ENCODE measurements at places on chromosomes 1 and 21. TPM values are rescaled to one million over a fixed set of nuclear protein-coding genes. Genes with fewer than 3 reads are reported as not detected.

GRCh38 chr1:166295656-166296055 lies 128.9 kb upstream of the FAM78B start:
- no peak overlapping the region for H3K27ac ChIP-seq
- no peak for DNase-seq
- no peaks in the 10 kb centered on the region for H3K4me1 ChIP-seq
- H3K27me3 ChIP-seq, result no peaks in the 10 kb centered on the region
- H3K4me3 ChIP-seq, result no peak overlapping the region

GRCh38 chr1:155022136-155022926 lies 11.2 kb downstream of the DCST2 start:
- H3K27me3 ChIP-seq, result no peaks in the 10 kb centered on the region
- DNase-seq, result no peak
- H3K4me1 ChIP-seq, result peaks cover 8% of the 10 kb centered on the region

- no peak overlapping the region for H3K4me3 ChIP-seq
- H3K27me3 ChIP-seq, result peaks cover 3% of the 10 kb centered on the region
- no peaks in the 10 kb centered on the region for H3K4me1 ChIP-seq
These were observed 71.0 kb downstream of the ACTL8 start for GRCh38 chr1:17826165-17826488.

Gene LRRC53
- not detected for polyA plus RNA-seq

Gene OPRD1
- polyA plus RNA-seq, result 0.34 TPM

DNA sequence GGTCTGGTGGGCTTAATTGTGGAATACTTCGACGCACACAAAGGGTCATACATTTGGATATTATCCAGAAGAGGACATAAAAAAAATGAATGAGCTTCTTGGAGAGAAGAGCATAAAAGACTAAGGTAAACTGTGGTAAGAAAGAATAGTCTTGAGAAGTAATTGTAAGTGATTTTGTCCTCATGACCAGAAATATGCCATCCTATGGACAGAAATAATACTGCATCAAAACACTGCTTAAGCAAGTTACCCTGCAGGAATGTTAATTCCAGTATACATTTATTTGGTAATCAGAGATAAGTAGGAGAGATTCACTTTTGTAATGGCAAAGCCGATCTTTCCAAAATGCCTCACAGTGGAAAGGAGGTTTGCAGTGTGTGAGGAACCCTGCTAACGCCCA lies 111.9 kb downstream of the NRIP1 start:
- H3K4me3 ChIP-seq, result no peak overlapping the region
- H3K27me3 ChIP-seq, result no peaks in the 10 kb centered on the region
- no peak overlapping the region for H3K27ac ChIP-seq
- no peaks in the 10 kb centered on the region for H3K36me3 ChIP-seq

DNA sequence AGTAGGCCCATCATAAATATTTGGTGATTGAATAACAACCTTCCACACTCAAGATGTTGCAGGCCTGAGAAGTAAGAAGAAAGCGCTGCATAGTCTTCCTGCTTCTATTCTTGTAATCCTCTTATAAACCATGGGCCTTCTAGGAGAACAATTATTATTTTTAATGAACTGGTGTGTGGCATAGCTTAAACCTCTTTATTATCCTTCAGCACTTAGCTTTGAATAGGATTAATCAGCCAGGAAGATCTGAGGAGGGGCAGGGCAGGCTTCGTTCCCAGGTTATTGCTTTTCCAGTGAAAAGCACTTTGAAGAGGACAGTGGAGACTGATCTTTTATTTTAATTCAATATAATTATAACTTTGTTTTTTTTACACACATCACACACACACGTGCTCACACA lies 42.3 kb downstream of the KIF26B start:
- peaks cover 2% of the 10 kb centered on the region for H3K4me1 ChIP-seq
- H3K36me3 ChIP-seq, result no peaks in the 10 kb centered on the region
- no peak for DNase-seq
- H3K27me3 ChIP-seq, result no peaks in the 10 kb centered on the region

- H3K27me3 ChIP-seq, result no peaks in the 10 kb centered on the region
- no peak overlapping the region for H3K4me3 ChIP-seq
- no peak overlapping the region for H3K27ac ChIP-seq
- H3K36me3 ChIP-seq, result peaks cover 2% of the 10 kb centered on the region
- H3K4me1 ChIP-seq, result peaks cover 4% of the 10 kb centered on the region
These were observed 71.5 kb downstream of the VPS26C start for GRCh38 chr21:37195610-37196009.

Gene GBP2
- polyA plus RNA-seq, result 71.6 TPM

- no peaks in the 10 kb centered on the region for H3K27me3 ChIP-seq
- H3K27ac ChIP-seq, result peak overlapping the region; percentile 42
These were observed 61.3 kb downstream of the RAP1GAP start for GRCh38 chr1:21607549-21608529.

DNA sequence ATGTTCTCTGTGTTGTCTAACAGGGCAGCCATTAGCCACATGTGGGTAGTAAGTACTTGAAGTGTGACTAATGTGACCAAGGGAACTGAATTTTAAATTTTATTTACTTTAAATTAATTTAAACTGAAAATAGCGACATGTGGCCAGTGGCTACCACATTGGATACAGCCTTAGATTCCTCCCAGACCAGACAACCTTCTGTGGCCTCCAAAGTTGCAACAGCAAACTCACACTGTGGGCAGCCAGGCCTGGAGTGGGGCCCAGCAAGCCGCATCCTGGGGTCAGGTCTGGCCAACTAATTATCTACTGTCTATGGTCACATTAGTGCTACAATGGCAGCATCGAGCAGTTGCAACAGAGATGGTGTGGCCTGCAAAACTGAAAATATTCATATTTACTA lies 11.7 kb downstream of the EIF2D start:
- H3K36me3 ChIP-seq, result peaks cover 67% of the 10 kb centered on the region
- no peak for DNase-seq
- no peak overlapping the region for H3K27ac ChIP-seq
- no peaks in the 10 kb centered on the region for H3K4me1 ChIP-seq

Gene EFNA3
- polyA plus RNA-seq, result 2.0 TPM
